Peyer's patch (tissue), 4 donors: ENCODE measurements at places on chromosomes 7 and 10.

- DNase-seq: no peak
Measured at GRCh38 chr7:157785486-157786186, 448.8 kb downstream of the DNAJB6 start.

- no peak for DNase-seq
Measured at GRCh38 chr10:14039968-14040668, 290.6 kb downstream of the FRMD4A start.

DNA sequence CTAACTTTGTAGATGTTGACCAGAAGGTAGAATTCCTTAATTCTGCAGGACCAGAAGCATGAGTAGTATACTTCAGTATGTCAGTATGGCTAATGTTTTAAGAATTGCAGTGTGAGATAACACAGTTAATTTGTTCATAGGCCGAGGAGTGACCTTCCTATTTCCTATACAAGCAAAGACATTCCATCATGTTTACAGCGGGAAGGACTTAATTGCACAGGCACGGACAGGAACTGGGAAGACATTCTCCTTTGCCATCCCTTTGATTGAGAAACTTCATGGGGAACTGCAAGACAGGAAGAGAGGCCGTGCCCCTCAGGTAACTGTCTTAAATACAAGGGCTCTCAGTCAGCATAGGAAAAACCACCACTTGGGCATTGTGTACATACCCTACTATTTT lies 7.2 kb downstream of the DDX21 start:
- DNase-seq: no peak

DNA sequence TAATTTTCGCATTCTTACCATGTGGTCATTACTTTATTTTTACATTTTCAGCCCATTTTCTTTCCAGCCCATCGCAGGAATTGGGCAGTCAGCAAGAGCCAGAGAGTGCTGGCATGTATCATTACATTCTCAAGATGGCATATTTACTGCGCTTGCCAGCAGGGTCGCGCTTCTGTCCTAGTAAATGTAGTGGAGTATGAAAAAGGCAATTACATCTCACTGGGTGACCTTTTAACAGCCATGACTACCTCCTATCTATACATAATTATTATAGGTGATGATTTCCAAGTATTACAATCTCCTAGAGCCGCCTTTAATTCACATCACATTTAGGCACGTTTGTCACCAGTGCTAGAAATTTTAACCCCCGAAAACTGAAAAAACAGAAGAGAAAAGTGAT lies 433.7 kb upstream of the MGMT start:
- no peak for DNase-seq

DNA sequence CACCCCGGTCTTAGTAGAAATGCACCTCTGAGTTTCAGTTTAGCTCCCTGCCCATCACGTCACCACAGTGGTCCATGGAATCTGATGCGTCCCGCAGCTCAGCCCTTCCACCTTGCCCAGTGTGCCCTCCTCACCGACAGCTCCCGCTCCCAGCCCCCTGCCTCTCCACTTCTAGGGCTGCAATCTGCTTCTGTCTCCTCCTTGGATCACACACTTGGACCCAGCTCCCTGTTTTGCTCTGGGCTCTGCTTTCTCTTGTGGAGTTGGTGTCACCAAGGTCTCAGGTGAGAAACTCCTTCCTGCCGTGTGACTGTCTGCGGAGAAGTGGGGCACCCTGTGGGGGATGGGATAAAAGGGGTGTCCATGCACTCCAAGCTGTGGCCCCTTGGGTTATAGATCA lies 37.9 kb downstream of the GPR26 start:
- no peak for DNase-seq

DNA sequence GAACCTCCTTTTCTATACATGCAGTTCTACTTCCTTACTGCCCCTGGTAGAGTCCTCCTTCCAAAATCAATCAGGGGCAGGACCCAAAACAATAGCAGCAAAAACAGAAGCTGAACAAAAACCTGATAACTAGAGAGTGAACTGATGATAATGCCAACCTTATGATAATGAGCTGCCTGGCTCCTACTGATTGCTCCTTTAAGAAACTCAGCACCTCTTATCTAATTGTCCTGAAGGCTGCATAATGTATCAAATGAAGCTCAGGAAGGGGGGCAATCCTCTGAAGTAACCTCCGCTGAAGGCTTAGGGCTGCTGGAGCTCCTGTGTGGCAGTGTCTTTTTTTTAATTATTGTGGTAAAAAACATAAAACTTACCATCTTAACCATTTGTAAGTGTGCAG lies 257.0 kb downstream of the PHTF2 start:
- no peak for DNase-seq

DNA sequence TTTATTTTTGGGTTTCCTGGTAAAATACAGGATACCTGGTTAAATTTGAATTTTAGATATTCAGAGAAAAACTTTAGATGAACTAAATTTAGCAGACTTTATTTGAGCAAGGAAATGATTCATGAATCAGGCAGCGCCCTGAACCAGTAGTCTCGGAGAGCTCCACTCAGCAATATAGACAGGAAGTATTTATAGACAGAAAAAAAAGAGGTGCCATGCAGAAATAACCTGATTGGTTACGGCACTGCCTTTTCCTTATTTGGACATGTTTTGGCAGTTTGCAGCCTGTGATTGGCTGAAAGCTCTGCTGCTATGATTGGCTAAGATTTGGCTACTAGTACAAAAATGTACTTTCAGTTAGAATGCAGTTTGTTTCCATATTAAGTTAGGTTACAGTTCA lies 198.3 kb upstream of the DKK1 start:
- DNase-seq: no peak

- DNase-seq: no peak
Measured at GRCh38 chr7:158296798-158297104, 290.9 kb downstream of the PTPRN2 start.

- DNase-seq: no peak
Measured at GRCh38 chr10:114874827-114875411, 53.3 kb downstream of the FHIP2A start.

- DNase-seq: no peak
Measured at GRCh38 chr7:94003446-94004023, 620 bp downstream of the BET1 start.

DNA sequence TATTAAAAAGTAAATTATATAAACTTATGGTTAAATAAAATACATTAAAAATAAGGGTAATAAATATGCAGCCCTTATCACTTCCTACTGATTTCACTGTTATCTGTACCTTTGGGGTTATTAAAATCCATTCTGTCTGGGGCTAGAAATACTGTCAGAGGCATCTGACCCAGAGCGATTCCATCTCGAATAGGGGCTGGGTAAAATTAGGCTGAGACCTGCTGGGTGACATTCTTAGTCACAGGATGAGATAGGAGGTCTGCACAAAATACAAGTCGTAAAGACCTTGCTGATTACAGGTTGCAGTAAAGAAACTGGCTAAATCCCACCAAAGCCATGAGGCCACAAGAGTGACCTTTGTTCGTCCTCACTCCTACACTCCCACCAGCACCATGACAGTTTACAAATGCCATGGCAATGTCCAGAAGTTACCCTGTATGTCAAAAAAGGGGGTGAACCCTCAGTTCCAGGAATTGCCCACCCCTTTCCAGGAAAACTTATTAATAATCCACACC lies 77.6 kb downstream of the COBL start:
- DNase-seq: no peak

GRCh38 chr7:55203300-55203699 lies 161.8 kb upstream of the LANCL2 start:
- DNase-seq: no peak

DNA sequence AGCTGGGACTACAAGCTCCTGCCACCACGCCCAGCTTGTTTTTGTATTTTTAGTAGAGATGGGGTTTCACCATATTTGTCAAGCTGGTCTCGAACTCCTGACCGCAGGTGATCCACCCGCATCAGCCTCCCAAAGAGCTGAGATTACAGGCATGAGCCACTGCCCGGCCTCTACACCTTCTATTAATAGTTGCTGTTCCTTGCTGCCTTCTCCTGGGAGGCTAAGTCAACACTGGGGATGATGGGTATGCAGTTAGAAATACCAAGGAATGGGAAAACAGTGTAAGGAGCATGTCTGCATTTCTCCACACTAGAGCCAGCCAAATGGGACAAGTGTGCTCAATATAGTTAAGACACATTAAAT lies 97.3 kb upstream of the PDLIM1 start:
- DNase-seq: no peak

DNA sequence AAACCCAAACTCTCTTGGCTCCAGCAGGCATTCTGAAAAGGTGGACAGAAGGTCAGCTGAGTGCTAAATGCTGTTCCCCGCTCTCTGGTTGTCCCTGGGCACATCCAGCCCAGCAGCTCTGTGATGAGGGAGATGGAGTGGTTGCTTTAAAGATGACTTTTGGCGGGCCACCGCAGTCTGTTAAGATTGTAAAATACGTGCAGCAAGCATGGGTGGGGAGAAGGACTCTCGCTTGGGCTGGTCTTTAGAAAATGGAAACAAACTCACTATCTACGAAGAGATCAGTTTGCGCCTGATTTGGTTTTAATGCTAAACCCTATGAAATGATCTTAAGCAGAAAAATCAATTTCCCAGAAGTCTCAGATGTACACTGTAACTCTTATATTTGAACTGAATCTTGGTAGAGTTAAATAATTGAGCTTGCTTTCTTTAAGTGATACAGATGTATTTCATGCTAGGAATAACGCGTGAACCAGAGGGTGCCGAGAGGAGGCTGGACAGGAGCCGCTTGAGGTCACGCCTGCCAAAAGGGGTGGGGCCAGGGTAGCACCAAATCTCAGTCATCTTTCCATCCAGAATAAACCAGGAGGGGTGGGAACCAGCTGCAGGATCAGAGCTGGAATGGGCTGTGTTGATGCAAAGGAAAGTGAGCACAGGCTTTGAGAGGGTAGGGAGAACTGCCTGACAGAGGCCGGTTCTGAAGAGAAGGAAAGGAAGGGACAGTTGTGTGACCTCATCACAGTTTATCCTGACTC lies 170.2 kb upstream of the MKI67 start:
- no peak for DNase-seq

DNA sequence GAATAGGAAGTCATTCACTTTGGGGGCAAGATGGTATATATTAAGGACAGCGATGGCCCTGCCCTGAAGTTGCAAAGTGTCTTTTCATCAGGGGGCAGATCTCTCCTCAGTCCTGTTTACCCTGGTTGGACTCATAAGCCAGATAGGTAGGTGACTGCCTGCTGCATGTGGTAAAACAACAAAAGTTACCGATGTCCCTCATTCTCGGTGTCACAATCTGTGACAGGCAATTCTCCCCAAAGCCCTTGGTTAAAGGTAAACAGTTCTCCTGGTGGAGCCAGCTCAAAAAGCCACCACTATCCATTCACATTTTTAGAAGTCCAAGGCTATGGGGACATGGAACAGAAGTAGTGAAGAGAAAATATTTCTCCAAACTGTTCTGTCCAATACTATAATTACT lies 9.9 kb upstream of the SLC25A13 start:
- no peak for DNase-seq

- peak; percentile 84 for DNase-seq
Measured at GRCh38 chr7:2709553-2710285, 21.7 kb downstream of the AMZ1 start.

- no peak for DNase-seq
Measured at GRCh38 chr7:153276394-153276793, 516.8 kb downstream of the ACTR3B start.

DNA sequence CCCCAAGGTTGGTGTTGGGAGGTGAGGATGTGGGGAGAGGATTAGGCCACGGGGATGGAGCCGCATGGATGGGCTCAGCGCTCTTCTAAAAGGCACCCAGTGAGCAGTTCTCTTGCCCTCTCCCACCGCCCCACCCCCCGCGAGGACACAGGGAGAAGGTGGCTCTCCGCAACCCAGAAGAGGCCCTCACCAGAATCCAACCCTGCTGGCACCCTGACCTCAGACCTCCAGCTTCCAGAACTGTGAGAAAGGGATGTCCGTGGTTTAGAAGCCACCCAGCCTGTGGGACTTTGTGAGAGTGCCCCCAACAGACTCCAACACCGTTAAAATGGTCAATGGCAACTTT lies 242.8 kb upstream of the PPP2R2D start:
- no peak for DNase-seq

DNA sequence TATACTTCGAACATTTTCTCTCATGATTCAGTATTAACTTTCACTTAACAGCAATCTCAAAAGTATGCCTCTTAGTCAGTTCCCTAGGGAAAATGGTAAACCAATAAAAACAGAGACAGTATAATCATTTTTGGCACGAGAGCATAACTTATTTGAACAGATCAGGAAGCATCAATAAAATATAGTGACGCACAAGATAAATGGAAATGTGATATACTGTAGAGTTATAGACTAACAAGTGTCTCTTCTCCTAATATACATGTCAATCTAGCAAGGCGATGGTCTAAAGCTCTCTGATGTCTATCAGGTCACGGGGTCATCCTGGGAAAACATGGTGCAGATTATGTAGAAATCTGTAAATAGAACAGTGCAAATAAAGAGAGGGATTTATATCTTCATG lies 131.6 kb downstream of the HGF start:
- no peak for DNase-seq

GRCh38 chr7:105011831-105012502 lies 2.0 kb upstream of the KMT2E start:
- DNase-seq: peak; percentile 57

- no peak for DNase-seq
Measured at GRCh38 chr7:38574086-38574485, 57.1 kb downstream of the AMPH start.

GRCh38 chr10:78349911-78350663 lies 316.4 kb downstream of the RPS24 start:
- DNase-seq: peak; percentile 17

DNA sequence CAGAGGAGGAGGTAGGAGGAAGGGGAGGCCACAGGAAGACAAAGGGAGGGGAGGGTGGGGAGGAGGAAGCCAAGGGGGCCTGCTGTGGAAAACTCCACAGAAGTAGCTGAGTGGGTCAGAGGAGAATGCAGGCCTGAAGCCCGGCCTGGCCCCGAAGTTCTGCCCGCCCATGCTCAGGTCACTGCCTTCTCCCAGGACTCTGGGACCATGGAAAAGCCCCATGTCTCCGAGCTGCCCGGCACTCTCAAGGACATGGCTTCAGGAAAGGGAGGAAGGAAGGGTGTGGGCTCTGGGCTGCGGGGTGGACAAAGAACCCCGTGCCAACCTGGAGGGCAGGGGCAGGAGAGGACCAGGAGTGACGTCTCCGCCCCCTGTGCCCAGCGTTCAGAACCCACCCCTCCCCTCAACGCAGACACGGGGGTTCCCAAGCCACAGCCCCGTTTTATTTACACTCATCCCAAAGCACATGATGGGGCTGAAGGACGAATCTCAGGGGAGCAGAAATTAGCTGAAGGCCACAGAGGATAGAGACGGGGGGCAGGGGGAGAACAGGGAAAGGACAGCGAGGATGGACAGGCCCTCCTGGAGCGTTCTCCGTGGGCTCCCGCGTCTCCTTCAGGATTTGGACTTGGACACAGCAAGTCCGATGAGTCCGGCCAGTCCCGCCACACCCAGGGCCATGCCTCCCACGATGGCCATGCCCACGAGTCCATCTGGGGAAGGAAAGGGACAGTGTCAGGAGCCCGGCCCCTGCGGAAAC lies 1.8 kb upstream of the CLDN15 start:
- DNase-seq: peak; percentile 76

GRCh38 chr10:93280121-93280698 lies 201.9 kb downstream of the MYOF start:
- no peak for DNase-seq

DNA sequence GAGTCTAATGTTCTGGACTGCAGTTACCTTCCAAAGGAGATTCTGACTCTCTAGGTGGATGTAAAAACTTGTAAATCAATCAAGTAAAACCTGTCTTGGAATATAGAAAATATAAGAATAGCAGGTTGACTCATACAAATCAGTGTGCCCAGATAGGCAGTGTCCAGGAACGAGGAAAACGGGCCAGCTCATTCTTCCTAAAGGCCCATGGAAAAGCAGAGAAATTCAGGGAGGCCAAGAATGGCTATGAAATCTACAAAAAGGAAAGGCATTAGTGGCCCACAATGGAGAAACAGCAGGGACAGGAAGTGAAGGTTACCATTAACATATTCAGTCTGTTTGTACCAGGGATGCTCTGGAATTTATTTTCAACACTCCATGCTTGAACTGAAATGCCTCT lies 14.9 kb downstream of the GLI3 start:
- DNase-seq: no peak
